ENCODE measurements at places on chromosomes 4 and X.

- H3K27ac ChIP-seq, result no peak overlapping the region
- no peaks in the 10 kb centered on the region for H3K4me1 ChIP-seq
- no peaks in the 10 kb centered on the region for H3K36me3 ChIP-seq
- no peaks in the 10 kb centered on the region for H3K27me3 ChIP-seq
- DNase-seq, result no peak
Observed at GRCh38 chrX:97882306-97882705, 998.6 kb downstream of the RPA4 start.

- DNase-seq, result no peak
- peak within 1 kb of the TSS; percentile 42 for H3K4me3 ChIP-seq
- H3K27ac ChIP-seq, result no peak within 1 kb of the TSS
- no peaks in the 10 kb centered on the region for H3K36me3 ChIP-seq
Observed at GRCh38 chrX:153411255-153411987, at the start of gene ZFP92. TSS of gene ZFP92 (plus strand) at chrX:153411472. CDS start at chrX:153418323, 6,851 bp downstream.

- H3K4me1 ChIP-seq, result no peaks in the 10 kb centered on the region
- no peaks in the 10 kb centered on the region for H3K36me3 ChIP-seq
- H3K4me3 ChIP-seq, result peak overlapping the region; percentile 26
- no peak overlapping the region for H3K27ac ChIP-seq
- no peak for DNase-seq
- no peaks in the 10 kb centered on the region for H3K27me3 ChIP-seq
Observed at GRCh38 chr4:100895556-100896197, 377.9 kb upstream of the EMCN start.

DNA sequence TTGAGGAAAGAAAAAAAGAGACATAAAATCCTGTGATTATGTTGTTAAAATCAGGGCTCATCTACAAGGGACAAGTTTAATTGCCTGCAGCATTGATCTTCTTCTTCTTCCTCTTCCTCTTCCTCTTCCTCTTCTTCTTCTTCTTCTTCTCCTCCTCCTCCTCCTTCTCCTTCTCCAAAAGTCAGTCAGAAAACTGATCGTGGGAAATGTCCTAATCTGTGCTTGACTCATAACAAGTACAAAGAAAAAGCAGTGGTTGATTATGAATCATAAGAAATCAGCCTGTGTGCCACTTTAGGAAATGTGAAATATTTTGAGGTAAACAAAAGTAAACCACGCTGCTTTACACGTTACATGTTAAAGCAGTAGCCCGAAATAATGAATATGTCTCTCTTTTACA, 2.7 kb upstream of the ATP10D start:
- H3K4me3 ChIP-seq, result no peak overlapping the region
- no peak overlapping the region for H3K27ac ChIP-seq
- H3K4me1 ChIP-seq, result no peaks in the 10 kb centered on the region
- no peak for DNase-seq
- H3K27me3 ChIP-seq, result no peaks in the 10 kb centered on the region
- H3K36me3 ChIP-seq, result no peaks in the 10 kb centered on the region

GRCh38 chrX:6184900-6185515, 43.7 kb downstream of the NLGN4X start:
- H3K27me3 ChIP-seq, result no peaks in the 10 kb centered on the region
- H3K36me3 ChIP-seq, result no peaks in the 10 kb centered on the region
- H3K27ac ChIP-seq, result no peak overlapping the region
- DNase-seq, result peak; percentile 39
